ENCODE measurements at places on chromosomes 2 and 18.

DNA sequence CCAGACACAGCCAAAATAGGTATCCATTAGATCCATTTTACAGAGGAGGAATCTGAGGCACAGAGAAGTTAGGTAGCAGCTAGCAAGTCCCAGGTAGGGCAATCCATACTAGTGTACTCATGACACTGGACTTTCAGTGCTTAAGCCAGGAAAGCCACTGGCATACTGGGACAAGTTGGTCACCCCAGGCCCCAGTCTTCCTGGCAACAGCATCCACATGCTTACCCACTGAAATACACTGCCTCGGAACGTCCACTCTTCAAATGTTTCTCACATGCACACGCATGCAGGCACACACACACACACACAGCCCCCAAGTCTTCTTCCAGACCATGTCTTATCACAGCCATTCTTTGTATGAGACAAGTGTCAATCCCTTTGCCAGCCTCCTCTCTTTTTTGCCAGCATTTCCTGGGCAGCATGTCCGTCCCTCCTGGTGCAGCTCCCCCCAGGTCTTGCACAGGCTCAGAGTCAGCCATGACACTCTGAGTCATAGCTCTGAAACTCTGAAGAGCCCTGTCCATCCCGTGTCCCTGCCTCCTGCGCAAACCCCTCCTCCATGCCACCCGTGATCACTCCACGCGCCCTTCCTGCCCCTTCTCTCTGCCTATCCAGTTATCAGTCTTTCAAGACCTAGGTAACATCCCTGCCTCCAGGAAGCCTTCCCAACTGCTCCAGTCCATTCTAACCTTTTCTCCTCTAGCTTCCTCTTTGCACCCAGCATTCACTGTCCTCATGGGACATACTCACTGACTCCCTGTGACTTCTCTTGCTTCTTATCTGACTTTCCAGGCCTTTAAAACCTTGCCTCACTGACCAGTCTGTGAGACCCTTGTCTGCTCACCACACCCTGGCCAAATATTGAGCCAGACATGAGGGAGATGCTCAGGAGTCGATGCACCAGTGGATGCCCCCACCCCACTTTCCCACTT lies 10.9 kb upstream of the TEX261 start:
- no peak for DNase-seq

DNA sequence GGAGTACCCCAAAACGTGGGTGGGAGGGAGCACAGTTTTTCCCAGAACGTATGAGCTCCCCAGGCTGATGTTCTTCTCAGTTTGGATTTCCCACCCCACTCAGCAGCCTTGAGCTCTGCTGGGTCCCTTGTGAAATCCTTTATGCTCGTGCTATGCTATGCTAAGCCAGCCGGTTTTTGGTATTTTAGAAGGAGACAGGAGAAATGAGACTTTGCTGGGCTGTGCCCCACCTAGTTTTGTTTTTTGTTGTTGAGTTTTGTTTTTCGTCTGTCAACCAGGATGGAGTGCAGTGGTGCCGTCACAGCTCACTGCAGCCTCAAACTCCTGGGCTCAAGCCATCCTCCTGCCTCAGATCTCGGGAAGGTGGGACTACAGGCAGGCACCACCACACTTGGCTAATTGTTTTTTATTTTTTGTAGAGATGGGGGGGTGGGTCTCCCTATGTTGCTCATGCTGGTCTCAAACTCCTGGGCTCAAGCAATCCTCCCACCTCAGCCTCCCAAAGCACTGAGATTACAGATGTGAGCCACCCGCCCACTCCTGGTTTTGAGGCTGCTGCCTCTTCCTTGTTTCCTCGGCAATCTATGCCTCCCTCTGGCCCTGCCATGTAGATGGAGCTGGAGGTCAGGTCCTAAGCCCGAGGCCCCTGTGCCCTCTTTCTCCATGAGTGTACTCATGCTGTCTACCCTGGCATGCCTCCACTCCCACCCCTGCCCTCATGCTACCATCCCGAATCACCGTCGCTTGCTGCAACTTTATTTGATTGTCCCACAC lies 17.5 kb upstream of the MGAT4A start:
- no peak for DNase-seq

GRCh38 chr2:73917696-73918207 lies 8.9 kb upstream of the DGUOK start:
- DNase-seq = no peak

DNA sequence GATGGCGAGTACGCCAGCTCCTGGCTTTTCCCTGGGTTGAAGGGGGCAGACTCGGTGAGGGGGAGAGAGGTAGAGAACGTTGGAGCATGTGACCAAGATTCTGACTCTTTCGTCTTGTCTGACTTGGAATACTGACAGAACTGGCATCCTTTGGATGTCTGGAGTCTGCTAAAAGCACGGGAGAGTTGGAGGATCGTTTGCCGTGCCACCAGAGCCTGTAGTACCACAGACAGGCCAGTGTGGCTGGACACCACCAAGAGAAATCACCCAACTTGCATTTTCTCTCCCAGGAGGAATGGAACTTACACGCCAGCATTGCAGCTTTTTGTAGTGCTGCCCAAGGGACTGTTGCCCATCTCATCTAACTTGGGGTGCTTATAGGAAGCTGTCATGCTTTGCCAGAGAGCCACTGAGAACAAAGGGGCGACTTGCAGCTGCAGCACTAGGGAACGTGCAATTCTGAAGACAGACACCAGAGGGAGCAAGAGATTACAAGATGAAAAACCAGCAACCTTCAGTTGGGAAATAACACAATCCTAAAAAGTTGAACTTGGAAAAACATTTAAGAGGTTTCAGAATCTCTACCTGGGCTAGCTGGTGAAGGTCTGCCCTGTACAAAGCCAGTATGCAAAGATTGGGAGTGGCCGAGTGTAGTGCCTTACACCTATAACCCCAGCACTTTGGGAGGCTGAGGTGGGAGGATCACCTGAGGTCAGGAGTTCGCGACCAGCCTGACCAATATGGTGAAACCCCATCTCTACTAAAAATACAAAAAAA lies 24.1 kb downstream of the PSMG2 start:
- DNase-seq = peak; percentile 60

DNA sequence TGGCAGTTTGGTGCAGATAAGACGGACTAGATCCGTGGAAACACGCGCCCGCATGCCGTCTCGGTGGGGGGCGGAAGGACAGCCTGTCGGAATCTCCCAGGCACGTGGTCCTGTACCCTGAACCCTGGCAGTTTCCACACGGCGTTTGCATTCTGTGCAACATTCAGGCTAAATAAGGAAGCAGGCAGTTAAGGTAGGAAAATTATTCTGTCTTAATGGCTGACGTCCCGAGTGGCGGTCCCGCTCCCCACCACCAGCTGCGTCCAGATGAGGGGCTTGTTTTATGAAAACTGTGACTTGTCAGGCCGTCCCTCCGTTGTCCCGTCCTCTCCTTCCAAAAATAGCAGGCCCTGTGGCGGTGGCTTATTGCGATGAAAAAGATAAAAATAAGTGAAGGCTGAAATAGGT lies 120.2 kb downstream of the NFATC1 start:
- DNase-seq = no peak

DNA sequence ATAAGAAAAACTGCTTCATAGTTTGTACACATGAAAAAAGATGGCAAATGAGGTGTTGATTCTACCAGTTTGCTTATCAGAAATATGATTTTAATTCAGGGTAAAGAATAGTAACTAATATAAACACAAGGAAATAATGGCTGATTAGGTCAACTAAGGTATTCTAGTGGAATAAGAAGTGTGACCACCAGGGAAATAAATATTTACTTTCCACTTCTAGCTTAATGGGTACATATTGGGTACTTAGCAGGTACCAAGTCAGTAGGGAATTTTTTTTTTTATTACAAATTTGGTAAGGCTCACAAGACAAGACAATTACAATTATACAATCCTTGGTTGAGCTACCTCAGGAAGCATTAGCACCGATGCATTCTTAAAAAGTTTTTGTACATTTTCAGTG lies 135.7 kb downstream of the PLEKHA3 start:
- DNase-seq = no peak

Measured in stimulated activated CD4-positive, alpha-beta T cell treated with anti-CD3 and anti-CD28 coated beads, TNF-alpha, amount 100 ng/mL, for 48 hours (primary cell).